ENCODE measurements at places on chromosomes 3 and 15. TPM values are rescaled to one million over a fixed set of nuclear protein-coding genes. Genes with fewer than 3 reads are reported as not detected.

The C15orf62 gene
- 0.33 TPM for total RNA-seq

The CFAP100 gene
- not detected for total RNA-seq

The RNF111 gene
- total RNA-seq, result 20.4 TPM

The UPK1B gene
- total RNA-seq, result 345 TPM

The CAND2 gene
- 10.7 TPM for total RNA-seq

The SCG3 gene
- not detected for total RNA-seq

The TMEM207 gene
- not detected for total RNA-seq

The FBXO40 gene
- total RNA-seq, result not detected

The ZNF621 gene
- 14.9 TPM for total RNA-seq

The ST6GAL1 gene
- total RNA-seq, result 1.6 TPM

The GOLGA8G gene
- total RNA-seq, result not detected

The MOBP gene
- not detected for total RNA-seq

The MYD88 gene
- 23.2 TPM for total RNA-seq

The SH2D7 gene
- not detected for total RNA-seq

The PLCH1 gene
- not detected for total RNA-seq

The GOLGA8S gene
- total RNA-seq, result under 0.01 TPM

The RYR3 gene
- total RNA-seq, result 2.4 TPM

The PSMD2 gene
- total RNA-seq, result 513 TPM

The TP63 gene
- total RNA-seq, result not detected

The DUOXA2 gene
- total RNA-seq, result not detected

The LINGO1 gene
- not detected for total RNA-seq

The CD200 gene
- not detected for total RNA-seq

The HGD gene
- 0.65 TPM for total RNA-seq

The CACNA2D3 gene
- total RNA-seq, result 13.8 TPM

The HDC gene
- not detected for total RNA-seq

The DPPA4 gene
- not detected for total RNA-seq

The IL20RB gene
- total RNA-seq, result 1.6 TPM

The RLBP1 gene
- not detected for total RNA-seq

The CLDN16 gene
- total RNA-seq, result not detected

The HIGD2B gene
- total RNA-seq, result 0.39 TPM

The P4HTM gene
- total RNA-seq, result 16.9 TPM

The ANKRD34C gene
- total RNA-seq, result under 0.01 TPM

Measured in placental epithelial cell (primary cell).